CD4-positive, alpha-beta T cell treated with Interleukin-4 for 4 hours (primary cell): ENCODE measurements at places on chromosomes 1 and 21.

DNA sequence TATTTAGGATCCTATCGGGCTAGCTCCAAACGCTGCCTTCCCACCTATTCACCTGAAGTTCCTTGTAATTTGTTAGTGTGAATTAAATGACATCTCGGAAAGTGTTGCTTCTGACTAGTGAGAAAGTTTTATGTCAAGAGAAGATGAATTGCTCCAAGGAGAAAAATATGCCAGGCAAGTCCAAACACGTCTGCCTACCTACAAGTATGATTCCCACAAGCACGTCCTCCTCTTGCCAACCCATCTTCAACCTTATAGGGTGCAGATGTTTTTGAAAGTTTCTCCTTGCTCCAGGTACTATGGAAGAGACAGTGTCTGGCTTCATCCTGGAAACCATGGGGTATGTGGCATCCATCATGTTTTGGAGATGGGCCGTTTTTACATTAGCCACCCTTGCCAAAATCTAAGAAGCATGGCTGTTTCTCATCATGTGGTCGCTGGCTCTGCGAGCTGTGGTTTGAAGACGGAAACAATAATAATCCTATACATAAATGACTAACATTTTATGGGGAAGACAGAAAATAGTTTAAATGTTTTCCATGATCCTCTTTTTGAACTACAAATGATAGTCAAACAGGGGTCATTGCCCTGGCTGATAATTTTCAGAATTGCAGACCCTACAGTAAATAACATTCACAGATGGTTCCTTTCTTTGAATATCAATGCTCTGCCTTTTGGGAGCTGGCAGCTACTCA is 505.8 kb downstream of the SMYD3 start:
- no peak for DNase-seq

GRCh38 chr21:14744368-14744767 is 198.3 kb upstream of the SAMSN1 start:
- DNase-seq, result no peak

- DNase-seq, result no peak
Observed at GRCh38 chr1:248316796-248317195, 7.6 kb downstream of the OR2M7 start.

DNA sequence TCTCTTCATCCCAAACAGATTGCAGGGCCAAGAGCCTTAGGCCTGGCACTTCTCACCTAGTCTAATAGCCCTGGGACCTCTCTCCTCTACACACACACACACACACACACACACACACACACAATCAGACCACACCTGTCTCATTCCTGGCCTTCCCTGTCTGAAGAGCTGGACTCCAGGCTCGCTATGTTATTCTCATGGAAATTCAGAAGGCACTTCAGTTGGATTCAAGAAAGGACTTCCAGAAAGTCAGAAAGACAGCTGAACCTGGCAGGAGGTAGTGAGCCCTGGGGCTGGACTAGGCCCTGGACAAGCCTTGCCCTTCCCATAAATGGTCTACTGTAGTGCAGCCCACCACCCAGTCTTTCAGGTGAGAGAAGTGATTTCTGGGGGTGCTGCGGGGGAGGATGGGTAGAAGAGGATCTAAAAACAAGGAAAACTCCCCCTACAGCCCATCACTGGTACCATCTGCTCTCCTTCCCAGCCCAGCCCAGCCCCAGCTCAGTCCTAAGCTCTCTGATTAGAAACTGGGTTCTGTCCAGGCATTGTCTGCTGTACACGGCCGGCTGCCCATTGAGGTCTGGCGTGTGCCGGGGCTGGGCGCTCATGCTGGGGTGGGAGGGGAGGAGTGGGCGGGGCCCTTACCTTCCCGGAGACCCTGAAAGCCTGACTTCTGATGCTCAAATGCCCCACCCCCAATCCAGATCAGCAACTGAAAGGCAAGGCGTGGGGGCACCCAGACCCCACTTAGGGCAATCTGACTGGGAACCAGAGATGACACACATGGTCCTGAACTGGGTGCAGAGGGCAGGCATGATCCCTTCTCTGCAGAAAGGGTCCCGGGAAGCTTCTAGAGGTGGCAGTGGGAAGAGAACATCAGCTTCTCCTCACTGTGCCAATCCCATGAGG is 2.5 kb downstream of the KIF21B start:
- DNase-seq, result peak; percentile 21

- no peak for DNase-seq
Observed at GRCh38 chr1:51131185-51131584, 29.2 kb downstream of the C1orf185 start.

GRCh38 chr1:21068937-21069336 is 107.8 kb downstream of the EIF4G3 start:
- no peak for DNase-seq

GRCh38 chr1:34754964-34755637 is at the start of gene GJB5:
Gene GJB5, plus strand, starts transcription at chr1:34755047. Its CDS starts 2,284 bp downstream, at chr1:34757331.
- no peak for DNase-seq

DNA sequence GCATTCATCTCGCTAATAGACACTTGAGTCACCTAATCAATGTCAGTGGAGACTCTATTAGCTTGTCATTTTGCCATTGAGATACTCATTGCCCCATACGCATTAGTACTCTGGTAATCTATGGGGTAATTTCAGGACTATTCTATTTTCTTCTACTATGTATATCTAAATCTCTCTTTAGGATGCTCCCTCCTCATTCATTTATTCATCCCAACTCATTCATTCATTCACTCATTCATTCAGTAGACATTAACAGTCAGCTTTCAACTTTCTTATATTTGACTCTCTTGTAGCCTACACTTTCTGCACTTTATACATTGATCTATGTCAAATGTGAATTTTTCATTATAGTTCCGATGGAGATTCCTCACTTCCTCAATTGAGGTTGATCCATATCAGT is 170.9 kb downstream of the ASTN1 start:
- no peak for DNase-seq

GRCh38 chr1:17886838-17887441 is 131.8 kb downstream of the ACTL8 start:
- no peak for DNase-seq

DNA sequence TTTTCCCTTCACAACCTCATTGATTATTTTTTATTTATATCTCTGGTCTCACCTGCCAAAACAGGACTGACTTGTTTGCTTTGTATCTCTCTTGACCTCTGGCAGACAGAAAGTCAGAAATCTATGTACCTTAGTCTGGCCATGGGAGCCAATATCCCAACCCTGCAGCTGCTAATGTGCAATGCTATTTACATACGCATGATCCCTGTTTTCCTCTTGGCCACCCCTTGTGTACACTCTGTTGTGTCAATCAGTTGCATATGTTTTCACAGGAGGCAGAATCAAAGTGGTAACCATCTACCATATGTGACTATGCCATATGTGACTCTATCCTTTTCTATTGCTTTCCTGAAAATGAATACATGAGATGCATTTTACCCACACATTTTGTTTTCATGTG is 688.8 kb downstream of the PLA2G4A start:
- DNase-seq, result no peak

GRCh38 chr1:75543705-75544104 is 67.2 kb downstream of the SLC44A5 start:
- DNase-seq, result no peak

DNA sequence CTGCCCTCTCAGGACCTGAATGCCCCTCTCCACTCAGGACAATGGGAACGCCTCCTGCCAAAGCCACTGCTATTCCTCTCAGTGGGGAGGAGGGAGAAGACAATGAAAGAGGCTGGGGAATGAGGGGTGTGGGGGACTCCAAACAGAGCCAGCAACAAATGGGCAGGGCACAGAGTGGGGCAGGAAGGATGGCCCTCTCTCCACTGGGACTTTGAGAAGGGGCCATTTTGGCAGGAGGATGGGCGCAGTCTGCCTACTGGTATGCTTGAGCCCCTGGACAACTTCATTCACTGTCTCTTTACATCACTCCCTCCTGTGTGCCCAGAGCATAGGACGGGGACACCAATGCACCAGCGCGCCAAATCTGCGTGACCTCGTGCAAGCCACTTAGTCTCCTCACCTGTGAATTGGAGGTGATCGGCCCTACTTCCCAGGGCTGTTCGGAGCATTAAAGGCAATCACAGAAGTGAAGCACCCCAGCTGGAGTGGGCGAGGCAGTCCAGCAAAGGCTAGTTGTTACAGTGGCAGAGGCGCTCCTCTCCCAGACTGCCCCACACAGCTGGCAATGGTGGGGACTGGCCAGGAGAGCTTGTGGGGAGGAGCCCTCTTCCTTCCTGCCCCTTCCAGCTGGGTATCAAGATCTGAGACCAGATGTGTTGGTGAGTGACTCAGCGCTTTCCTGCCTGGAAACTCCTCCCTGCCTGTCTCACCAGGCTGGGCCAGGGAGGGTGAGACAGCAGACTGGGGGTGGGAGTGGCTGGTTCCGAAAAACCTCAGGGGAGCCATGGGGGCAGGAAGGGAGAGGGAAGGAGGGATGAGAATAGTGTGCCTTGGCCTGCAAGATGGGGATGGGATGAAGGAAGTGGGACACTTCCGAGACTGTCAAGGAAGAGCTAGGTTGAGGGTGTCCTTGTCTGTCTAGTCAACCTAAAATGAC is 22.4 kb upstream of the SYNC start:
- DNase-seq, result peak; percentile 13

GRCh38 chr1:176894450-176894849 is 270.1 kb downstream of the ASTN1 start:
- no peak for DNase-seq
